Uterine smooth muscle cell (primary cell): ENCODE measurements at places on chromosomes 4 and X. TPM values are rescaled to one million over a fixed set of nuclear protein-coding genes. Genes with fewer than 3 reads are reported as not detected.

Gene MAGEC2
- total RNA-seq, result not detected in 2 replicates

Gene SLC26A1
- total RNA-seq, result not detected in 2 replicates

Gene XAGE2
- total RNA-seq, result not detected in 2 replicates

Gene SMIM10
- total RNA-seq, result 5.4 and 5.9 TPM in 2 replicates

Gene PPEF1
- not detected in 2 replicates for total RNA-seq

Gene PPBP
- not detected in 2 replicates for total RNA-seq
